ENCODE measurements at places on chromosomes 13 and 19. TPM values are rescaled to one million over a fixed set of nuclear protein-coding genes. Genes with fewer than 3 reads are reported as not detected.
A peak's percentile ranks its signal among the peaks of the same experiment; 100 is the strongest.

GRCh38 chr13:113350065-113350937 is 13.6 kb downstream of the GRTP1 start:
- no peak for DNase-seq

GRCh38 chr13:108322206-108322824 is 52.8 kb downstream of the TNFSF13B start:
- peak; percentile 28 for DNase-seq

DNA sequence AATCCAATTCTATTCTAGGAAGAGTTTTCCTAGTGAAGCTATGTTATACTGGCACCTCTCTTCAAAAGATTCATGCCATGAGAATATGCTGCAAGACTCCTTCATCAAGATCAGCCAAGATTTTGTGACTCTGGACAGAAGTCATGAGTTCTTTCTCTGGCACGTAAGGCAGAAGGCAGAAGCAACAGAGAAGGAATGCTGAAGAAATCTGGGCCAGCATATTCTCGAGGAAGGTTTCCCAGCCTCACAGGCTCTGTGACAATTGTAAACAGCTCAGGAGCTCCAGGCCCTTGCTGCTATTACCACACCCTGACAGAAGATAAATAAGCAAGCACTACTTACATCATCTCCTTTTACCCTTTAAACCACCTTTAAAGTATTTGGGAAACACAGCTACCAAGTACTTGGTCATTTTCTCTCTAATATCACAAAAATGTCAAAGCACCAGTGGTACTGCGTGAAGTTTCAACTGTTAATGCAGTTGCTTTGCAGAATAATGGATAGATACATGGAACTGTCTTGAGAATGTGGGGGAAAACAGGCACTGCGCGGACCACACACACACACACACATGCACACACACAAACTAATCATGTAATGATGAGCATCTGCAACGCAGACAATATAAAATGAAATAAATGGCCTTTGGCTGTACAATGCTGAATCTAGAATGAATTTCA is 55.4 kb downstream of the INTS6 start:
- DNase-seq, result no peak

- DNase-seq, result peak; percentile 64
Observed at GRCh38 chr19:39402346-39403300, 4.0 kb upstream of the ZFP36 start.

DNA sequence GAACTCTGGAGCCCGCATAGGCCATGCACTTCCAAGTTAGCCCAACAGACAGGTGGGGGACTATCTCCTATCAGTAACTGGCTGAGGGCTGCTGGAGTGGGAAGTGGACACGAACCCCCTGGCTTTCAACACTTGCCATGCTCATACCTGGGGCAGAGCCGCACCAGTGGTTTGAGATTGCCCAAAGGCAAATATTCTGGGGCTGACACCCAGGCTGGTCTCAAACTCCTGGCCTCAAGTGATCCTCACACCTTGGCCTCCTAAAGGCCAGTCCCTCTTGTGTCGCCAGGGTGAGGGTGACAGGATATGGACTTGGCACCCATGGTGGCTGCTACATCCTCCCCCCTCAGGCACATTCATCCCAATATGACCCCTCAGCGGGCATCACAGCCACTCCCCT is 13.1 kb downstream of the NFKBID start:
- DNase-seq, result no peak

GRCh38 chr19:16234552-16235445 is 37.1 kb downstream of the AP1M1 start:
- no peak for DNase-seq

The C19orf81 gene
- total RNA-seq, result 14.5 TPM

Data from HCT116 (cell line).